Type B pancreatic cell (in vitro differentiated cells): ENCODE measurements at places on chromosomes 1 and 21. TPM values are rescaled to one million over a fixed set of nuclear protein-coding genes. Genes with fewer than 3 reads are reported as not detected.
A peak's percentile ranks its signal among the peaks of the same experiment; 100 is the strongest.

- no peaks in the 10 kb centered on the region for H3K36me3 ChIP-seq
- peak; percentile 60 for DNase-seq
These were observed 2.5 kb downstream of the KRTAP10-11 start for GRCh38 chr21:44648557-44649311.

The FHL3 gene
- 7.0 and 25.1 TPM in 2 replicates for total RNA-seq

GRCh38 chr1:37310064-37310463 is 164.3 kb upstream of the ZC3H12A start:
- H3K4me3 ChIP-seq: no peak overlapping the region
- H3K27ac ChIP-seq: no peak overlapping the region
- no peaks in the 10 kb centered on the region for H3K36me3 ChIP-seq
- no peak for DNase-seq
- H3K27me3 ChIP-seq: peaks cover 68% of the 10 kb centered on the region

DNA sequence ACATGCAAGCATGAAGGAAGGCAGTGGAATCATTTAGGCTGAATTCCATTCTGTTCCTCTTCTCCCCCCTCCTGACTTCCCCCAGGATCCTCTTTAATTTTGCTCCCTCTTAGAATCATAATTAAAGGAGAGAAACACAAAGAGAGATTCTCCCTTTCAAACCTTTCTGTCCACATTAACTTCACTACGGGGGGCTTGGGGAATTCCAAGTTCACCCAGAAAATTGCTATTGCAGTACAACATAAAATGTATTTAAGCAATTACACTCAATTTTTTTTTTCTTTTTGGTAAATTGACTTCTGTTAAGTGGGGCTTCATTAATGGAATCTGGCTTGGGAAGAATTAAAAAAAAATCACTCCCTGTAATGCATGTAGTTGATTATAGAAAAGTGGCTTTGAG is 13.4 kb upstream of the HMGB4 start:
- H3K4me3 ChIP-seq: no peak overlapping the region
- H3K36me3 ChIP-seq: no peaks in the 10 kb centered on the region
- H3K27ac ChIP-seq: no peak overlapping the region
- peaks cover 24% of the 10 kb centered on the region for H3K27me3 ChIP-seq
- no peak for DNase-seq

The RNU1-4 gene
- 2,993 and 3,564 TPM in 2 replicates for total RNA-seq

DNA sequence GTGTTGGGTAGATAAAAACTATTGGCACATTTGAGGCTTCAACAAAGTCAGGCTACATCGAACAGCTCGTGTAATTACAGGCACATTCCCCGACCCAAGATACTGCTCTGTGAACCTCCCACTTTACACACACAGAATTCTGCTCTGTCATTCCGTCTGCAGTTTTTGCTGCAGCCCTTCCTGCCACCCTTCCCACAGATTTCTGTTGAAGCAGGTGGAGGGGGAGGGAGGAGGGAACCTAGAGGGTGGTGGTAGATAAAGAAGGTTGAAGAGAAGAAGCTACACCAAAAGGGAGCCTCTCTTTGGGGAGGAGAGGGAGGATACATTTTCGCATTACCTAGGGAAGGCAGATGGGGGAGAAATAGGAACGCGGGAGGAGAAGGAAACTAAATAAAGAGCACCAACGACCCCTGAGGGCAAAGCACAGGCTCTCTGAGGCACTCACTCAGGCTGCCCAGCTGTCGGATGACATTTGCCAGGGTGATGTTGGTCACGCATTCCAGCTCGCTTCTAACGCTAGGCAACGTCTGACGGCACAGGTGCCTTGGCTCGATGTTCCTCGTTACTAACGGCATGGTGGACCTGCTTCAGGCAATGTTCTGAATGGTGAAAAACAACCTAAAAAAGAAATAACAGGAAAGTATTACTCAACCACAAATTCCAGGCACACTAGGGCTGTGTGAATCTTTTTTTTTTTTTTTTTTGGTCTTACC is 36.0 kb downstream of the GPR3 start:
- peaks cover 45% of the 10 kb centered on the region for H3K4me1 ChIP-seq
- H3K4me3 ChIP-seq: peak overlapping the region; percentile 73
- H3K36me3 ChIP-seq: peaks cover 23% of the 10 kb centered on the region
- DNase-seq: no peak
- H3K27ac ChIP-seq: peak overlapping the region; percentile 78

DNA sequence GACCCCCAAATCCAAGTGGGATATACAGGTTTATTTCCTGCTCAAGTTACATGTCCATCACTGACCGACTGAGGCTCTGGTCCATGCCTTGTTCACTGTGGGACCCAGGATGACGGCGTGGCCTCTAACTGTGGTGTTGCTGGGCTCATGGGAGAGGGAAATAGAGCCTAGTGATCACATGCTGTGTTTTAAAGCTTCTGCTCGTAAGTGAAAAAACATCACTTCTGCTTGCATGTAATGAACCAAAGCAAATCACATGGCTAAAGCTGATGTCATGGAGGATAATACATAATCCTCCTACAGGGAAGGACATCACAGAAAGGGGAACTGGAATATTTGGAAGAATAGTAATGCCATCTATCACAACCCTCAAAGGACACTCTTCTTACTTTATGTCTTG is 107.6 kb downstream of the FASLG start:
- no peak overlapping the region for H3K4me3 ChIP-seq
- no peak overlapping the region for H3K27ac ChIP-seq
- no peaks in the 10 kb centered on the region for H3K36me3 ChIP-seq
- DNase-seq: no peak
- H3K4me1 ChIP-seq: no peaks in the 10 kb centered on the region
- no peaks in the 10 kb centered on the region for H3K27me3 ChIP-seq

GRCh38 chr1:223727541-223727940 is 15.2 kb downstream of the CAPN2 start:
- peak overlapping the region; percentile 38 for H3K4me3 ChIP-seq
- H3K4me1 ChIP-seq: peaks cover 47% of the 10 kb centered on the region
- H3K27me3 ChIP-seq: no peaks in the 10 kb centered on the region
- peak overlapping the region; percentile 77 for H3K27ac ChIP-seq
- DNase-seq: no peak

The JAM2 gene
- total RNA-seq: 0.07 and 10.0 TPM in 2 replicates

DNA sequence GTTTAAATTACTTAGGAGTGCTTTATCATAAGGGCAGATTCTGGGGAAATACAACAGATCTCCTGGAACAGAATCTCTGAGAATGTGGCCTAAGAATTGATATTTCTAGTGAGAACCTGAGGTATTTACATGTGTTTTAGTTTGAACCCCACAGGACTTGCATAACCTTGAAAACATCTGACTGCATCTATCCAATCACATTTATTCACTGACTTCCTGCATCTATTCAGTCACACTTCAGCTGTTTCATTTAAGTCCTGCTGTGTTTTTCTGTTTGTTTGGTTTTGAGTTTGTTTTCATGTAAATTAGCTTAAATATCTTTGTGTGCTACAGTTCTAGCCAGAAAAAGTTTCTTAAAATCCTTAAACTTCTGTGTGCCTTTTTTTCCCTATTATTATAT is 1260.7 kb downstream of the PLA2G4A start:
- no peak overlapping the region for H3K27ac ChIP-seq
- no peak for DNase-seq
- no peak overlapping the region for H3K4me3 ChIP-seq
- H3K36me3 ChIP-seq: no peaks in the 10 kb centered on the region
- no peaks in the 10 kb centered on the region for H3K4me1 ChIP-seq
- H3K27me3 ChIP-seq: no peaks in the 10 kb centered on the region

The AVPR1B gene
- 0.87 and 1.0 TPM in 2 replicates for total RNA-seq

GRCh38 chr1:93729502-93729901 is 47.9 kb upstream of the BCAR3 start:
- peaks cover 27% of the 10 kb centered on the region for H3K4me1 ChIP-seq
- no peaks in the 10 kb centered on the region for H3K36me3 ChIP-seq
- no peak overlapping the region for H3K4me3 ChIP-seq

The UBE2U gene
- total RNA-seq: not detected in 2 replicates

The ALDH4A1 gene
- total RNA-seq: 25.6 and 26.7 TPM in 2 replicates

DNA sequence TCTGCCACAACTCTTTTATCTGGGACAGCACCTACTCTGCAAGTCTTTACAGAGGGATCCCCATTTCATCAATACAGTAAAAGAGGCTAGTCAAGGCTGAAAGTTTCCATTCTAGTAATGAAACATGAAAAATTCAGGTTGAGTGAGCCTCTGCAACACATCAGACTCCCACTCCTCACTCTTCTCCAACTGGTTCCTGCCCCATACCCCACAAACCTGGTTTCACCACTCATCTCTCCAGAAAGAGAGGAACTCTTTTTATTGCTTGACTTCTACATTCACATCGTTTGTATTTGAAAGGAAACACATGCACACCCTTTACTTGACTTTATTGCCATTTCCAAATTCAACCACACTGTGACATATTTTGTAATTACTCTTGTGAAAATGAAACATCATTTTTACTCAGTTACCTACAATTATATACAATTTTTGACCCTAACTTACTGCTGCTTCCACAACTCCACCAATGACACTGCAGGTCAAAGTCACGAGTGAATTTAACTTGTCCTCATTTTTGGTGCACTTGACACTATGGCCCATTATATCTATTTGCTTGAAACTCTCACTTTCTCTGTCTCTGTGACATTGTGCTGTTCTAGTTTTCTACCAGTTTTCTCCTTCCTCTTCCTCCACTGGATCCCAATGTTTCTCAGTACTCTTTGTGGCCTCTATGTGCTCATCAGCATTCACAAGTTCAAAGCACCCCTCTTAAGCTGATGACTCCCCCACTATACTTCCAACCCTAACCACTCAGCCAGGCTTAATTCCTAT is 8.0 kb downstream of the STX6 start:
- H3K4me3 ChIP-seq: no peak overlapping the region

The DNAJC8 gene
- 60.3 and 90.2 TPM in 2 replicates for total RNA-seq

GRCh38 chr1:156615946-156616345 is 3.3 kb upstream of the HAPLN2 start:
- no peak overlapping the region for H3K27ac ChIP-seq
- no peak for DNase-seq
- peaks cover 67% of the 10 kb centered on the region for H3K27me3 ChIP-seq
- peaks cover 18% of the 10 kb centered on the region for H3K4me1 ChIP-seq
